Liver (tissue), 10 donors: ENCODE measurements at places on chromosomes 12 and 14.

GRCh38 chr14:75752907-75753594, 92.0 kb downstream of the TTLL5 start:
- no peak for DNase-seq

- no peak for DNase-seq
These were observed 845 bp upstream of the AGAP2 start for GRCh38 chr12:57739387-57739786.

DNA sequence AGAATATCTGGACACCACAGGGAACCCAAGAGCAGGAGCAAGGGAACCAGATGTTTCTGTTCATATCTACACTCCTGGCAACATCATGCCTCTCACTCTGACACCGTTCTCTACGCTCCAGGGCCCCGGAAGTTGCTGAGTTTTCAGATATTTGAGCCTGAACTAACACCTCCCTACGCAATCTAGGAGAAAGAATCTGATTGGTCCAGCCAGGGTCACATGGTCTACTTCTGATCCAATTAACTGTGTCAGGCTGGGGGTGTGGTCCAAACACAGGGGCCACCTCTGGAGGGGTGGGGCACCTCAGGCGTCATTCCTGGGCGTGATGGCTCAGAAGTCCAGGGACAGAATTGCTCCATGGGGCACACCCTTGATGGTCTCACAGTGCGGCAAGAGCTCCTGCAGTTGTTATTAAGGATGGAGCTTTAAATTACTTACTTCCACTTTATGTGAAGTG, 165.5 kb downstream of the PTPN11 start:
- DNase-seq, result no peak

- DNase-seq, result no peak
These were observed 381.8 kb downstream of the NUAK1 start for GRCh38 chr12:105756961-105757360.

GRCh38 chr14:32618991-32619390, 289.9 kb downstream of the AKAP6 start:
- no peak for DNase-seq

- DNase-seq, result no peak
These were observed 187.5 kb downstream of the ATXN7L3B start for GRCh38 chr12:74725154-74725553.

- DNase-seq, result no peak
These were observed 90.2 kb downstream of the CALM1 start for GRCh38 chr14:90487031-90487430.
